ENCODE measurements at places on chromosomes 6 and 20.

DNA sequence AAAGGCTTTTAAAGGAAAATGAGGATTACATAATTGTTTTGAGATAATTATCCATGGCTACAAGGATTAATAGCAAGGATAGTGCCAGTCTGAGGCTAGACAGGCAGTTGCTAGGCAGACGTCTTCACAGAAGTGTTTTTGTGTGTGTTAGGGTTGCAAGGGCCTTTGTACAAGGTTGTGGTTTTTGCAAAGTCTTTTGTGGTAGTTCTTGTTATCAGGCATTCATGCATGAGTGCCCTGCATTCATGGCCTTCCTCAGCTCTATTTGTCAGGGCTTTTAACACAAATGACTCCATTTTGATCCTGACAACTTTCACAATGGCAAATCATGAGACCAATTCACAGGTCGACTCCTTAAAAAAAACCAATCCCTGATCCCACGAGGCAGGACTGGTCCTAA is 68.1 kb upstream of the TXNDC5 start:
- no peak for DNase-seq

DNA sequence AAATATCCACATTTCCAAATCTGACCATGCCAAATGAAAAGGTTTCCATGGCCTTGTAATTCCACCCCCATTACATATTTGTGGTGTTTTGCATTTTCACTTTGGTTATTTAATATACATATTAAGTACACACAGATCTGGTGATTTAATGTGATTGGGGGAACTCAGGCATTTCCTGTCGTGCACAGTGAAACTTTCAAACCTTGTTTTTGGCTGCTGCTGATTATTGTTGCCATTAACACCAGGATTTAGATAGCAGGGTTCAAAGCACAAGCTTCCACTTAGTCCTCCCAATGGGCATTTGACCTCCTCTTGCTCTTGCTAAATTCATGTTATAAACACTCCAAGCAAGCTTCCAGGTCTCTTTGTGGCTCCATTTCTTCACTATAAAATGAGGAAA is 166.5 kb downstream of the SOBP start:
- DNase-seq = peak; percentile 47

DNA sequence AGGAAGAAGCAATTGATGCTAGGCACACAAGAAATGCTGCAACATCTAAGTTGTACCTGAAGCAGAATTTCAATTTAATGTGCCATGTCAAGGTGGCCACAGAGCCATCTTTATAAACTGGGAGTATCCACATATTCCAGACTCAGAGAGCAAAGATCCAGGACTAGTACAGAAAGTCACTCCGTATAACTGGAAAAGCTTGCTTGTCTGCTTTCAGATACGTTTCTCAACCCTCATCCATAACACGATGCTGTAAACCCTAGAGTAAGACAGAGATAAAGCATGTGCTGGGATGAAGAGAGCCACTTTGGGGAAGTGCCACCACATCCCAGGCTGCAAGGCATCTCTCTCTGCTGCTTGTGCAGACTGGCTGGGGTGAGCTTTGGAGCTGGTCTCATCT is 134.7 kb downstream of the PACRG start:
- DNase-seq = no peak

- no peak for DNase-seq
These were observed 216.7 kb upstream of the SLC35B3 start for GRCh38 chr6:8651998-8652397.

Data from EH (cell line).